Muscle of back (tissue), 13 donors: ENCODE measurements at places on chromosomes 16 and 17.

DNA sequence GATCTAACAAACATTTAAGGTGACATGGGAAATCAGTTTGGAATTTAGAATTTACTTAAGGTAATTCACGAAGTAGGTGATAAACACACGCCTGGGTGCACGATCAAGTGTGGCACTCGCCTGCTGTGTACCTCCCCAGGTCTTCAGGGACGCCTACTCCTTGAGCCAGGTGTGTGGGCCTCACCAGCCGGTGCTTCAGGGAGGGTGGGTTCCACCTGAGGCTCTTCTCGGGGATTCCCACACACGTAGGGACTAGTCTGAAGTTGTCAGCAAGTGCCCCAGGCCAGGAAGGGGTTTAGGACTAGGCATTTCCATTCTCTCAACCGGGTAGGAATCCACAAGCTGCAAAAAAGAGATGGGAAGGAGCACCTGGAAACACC is 9.8 kb upstream of the NAT9 start:
- DNase-seq: no peak

- DNase-seq: no peak
These were observed at the start of gene CCL1 for GRCh38 chr17:34363183-34363661. CCL1 (minus strand) TSS chr17:34363233; CDS start chr17:34363161, 72 bp downstream.

DNA sequence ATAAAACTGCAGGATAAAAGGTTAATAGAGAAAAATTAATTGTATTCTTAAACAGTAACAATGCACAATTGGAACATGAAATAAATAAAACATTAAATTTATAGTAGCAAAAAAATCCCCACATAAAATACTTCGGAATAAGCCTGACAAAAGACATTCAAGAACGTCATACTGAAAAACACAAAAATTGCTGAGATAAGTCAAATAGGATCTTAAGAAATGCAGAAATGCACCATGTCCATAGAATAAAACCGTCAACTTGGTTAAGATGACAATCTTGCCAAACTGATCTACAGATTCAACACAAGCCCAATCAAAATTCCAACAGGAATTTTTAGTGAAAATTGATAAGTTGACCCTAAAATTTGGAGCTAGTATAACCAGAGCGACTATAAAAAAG is 76.6 kb downstream of the TBC1D16 start:
- no peak for DNase-seq

GRCh38 chr16:4316864-4317531 is 1.1 kb downstream of the GLIS2 start:
- no peak for DNase-seq

- no peak for DNase-seq
These were observed 11.2 kb downstream of the CBFB start for GRCh38 chr16:67040166-67040565.

DNA sequence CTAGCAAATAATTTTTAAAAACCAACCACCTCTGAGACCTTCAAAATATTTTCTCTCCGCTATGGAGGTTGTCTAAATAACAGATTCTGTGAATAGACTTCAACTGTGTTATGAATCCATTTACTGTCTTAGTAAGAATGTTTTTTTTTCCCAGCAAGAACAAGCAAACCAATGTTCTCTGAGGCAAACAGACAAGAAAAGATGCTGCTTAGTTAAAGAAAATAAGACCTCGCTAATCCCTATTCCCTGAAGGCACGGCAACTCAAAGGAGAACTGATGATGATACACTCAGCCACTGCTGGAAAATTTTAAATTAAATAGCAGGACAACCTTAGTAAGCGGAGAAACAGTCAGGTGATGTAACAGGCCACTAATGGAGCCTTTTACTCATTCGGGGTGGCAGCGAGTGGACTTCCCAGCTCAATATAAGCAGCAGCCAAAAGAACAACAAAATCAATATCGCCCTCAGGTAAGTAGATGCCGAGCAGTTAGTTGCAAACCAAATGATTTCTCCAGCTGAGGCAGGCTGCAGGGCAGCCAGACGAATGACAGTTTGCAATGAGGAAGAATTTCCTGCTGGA is 81.8 kb downstream of the CPPED1 start:
- peak; percentile 2 for DNase-seq

DNA sequence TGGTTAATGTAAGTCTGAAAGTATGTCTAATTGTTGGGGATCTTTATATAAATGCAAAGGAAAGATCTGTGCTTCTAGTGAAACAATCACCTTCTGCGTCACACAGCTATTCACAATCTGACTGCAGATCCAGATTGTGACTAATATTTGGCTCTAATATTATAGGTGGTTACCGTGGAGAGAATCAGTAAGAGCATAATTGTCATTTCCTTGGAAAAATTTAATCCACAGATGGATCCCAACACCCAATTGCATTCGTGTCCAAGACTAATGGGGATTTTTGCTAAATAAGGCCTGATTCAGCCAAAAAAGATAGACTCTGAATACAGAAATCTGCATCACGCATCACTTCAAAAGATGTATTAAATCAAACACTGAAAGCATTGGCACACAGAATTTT is 2.7 kb upstream of the KCNJ2 start:
- DNase-seq: no peak

GRCh38 chr17:53823341-53824050 is 769 bp downstream of the KIF2B start:
- DNase-seq: no peak

GRCh38 chr17:73943416-73944110 is 259.9 kb upstream of the RPL38 start:
- DNase-seq: peak; percentile 19

DNA sequence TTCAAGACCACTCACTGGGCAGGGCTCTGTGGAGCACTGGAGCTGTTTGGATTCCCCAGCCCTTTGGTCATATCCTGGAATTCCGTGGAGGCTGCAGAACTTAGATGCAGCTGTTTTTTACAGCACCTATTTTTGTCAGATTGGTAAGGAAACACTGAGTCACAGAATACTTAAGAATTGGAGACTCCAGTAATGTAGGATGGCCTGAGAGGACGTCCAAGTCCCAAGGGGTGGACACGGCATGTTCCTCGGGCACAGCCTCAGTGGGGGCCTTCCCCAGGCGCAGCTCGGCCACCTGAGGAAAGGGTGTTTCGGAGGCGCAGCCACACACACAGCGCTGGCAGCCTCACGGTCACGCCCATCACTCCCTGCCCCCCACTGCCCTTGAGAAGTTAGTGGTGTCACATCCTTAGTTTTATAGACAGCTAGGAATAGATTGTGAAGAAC is 14.8 kb downstream of the PLD6 start:
- no peak for DNase-seq

DNA sequence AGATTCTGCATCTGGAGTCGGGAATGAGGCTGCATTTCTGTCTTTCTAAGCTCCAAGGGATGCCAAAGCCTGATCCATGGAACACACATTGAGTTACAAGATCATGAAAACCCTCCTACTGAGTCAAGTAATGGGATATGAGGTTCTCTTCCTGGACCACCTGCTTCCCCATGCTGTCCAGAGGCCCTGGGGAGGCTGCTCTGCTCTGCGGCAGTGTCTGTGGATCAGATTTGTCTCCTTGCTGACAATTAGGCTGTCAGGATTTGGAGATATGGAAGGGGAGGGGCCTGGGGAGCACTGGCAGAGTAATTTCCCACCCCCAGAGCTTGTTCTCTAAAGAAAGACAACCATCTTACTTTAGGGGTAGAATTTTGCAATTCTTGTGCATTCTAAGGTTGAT is 33.0 kb downstream of the C16orf95 start:
- no peak for DNase-seq

DNA sequence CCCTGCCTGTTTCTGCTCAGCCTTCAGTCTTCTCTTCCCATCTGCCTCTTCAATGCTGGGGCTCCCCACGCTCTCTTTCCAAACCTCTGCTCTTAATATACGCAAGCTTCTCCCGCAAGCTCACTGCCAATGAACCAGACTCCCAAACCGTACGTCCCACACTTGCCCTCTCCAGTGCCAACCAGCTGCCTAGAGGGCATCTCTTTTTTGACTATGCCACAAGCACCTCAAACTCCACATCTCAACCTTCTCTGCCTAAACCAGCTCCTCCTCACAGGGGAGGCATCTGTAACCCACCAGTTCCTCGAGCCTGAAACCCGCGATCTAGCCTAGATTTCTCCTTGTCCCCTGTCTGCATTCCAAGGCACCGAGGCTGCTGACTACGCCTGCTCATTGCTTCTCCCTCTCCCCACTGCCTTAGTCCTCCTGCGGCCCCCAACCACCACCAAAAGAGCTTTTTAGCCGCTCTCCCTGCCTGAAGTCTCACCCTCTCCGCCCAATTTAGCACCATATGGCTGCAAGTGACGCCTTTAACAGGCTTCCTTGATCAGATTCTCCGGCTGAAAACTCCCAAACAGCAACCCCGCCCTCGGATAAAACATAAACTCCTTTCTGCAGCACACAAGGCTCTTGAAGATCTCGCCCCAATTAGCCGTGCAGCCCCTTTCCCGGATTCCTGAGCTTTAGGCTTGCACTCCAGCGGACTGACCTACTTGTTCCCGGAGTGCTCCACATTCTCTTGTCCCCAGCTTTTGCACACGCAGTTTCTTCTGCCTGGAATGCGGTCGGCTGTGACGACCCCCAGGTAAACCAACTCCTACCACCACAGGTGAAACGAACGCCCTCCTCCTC is 1.5 kb downstream of the GGA2 start:
- DNase-seq: peak; percentile 28

- DNase-seq: no peak
These were observed 65.7 kb upstream of the LRRC37A3 start for GRCh38 chr17:64984851-64985521.

- no peak for DNase-seq
These were observed 430 bp downstream of the HAPSTR1 start for GRCh38 chr16:9091867-9092281.

- DNase-seq: no peak
These were observed 335.2 kb downstream of the SEC14L1 start for GRCh38 chr17:77476006-77476405.

DNA sequence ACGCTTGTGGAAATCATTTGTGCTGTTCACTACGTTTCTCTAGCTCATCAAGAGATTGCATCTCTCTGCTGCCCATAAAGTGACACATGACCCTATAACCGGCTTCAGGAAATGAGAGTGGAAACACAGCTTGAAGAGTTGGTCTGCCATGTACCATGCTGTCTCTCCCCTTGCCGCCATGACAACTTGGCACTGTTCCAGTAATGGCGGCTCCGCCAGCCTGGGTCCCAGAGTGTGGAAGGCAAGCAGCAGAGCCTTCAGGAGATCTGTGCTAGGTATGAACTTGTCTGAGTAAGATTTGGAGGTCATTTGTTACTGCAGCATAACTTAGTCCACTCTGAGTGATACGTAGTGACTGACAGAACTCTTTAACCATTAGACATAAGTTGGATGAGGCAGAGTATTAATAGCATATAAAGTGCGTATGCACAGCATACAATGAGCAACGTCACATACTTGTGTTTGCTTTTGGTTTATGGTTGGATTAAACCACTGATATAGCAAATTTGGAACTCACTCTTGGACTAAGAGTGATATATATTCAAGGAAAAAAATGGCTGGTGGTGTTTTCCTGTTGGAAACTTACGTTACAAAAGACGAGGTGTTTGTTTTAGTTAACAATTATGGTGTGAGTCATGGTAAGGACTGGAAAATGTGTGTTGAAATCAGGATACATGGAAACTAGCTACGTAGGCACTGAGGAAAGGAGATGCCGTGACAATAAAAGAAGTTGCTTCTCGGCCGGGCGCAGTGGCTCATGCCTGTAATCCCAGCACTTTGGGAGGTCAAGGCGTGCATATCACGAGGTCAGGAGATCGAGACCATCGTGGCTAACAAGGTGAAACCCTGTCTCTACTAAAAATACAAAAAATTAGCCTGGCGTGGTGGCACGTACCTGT is 24.4 kb upstream of the PMP22 start:
- DNase-seq: peak; percentile 18

- DNase-seq: no peak
These were observed 228.2 kb upstream of the GSE1 start for GRCh38 chr16:85384833-85385462.

GRCh38 chr17:12053552-12053951 is 32.9 kb downstream of the MAP2K4 start:
- no peak for DNase-seq

DNA sequence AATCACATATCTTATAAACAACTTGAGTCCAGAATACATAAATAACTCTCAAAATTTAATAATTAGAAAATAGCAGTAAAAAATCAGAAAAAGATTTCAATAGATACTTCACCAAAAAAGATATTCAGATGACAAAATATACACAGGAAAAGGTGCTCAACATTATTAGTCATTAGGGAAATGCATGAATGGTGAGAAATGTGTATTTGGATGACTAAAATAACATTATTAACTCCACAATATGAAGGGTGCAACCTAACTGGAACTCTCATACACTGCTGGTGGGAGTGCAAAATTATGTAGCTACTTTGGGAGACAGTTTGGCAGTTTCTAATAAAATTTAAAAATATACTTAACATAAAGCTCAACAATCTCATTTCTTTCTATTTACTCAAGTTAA is 262.3 kb upstream of the AXIN2 start:
- no peak for DNase-seq

GRCh38 chr17:37256627-37257026 is 119.2 kb upstream of the C17orf78 start:
- no peak for DNase-seq

GRCh38 chr17:43467981-43468581 is 15.7 kb upstream of the DHX8 start:
- peak; percentile 62 for DNase-seq

- no peak for DNase-seq
These were observed 120.9 kb upstream of the CPHXL start for GRCh38 chr16:75847172-75847571.

DNA sequence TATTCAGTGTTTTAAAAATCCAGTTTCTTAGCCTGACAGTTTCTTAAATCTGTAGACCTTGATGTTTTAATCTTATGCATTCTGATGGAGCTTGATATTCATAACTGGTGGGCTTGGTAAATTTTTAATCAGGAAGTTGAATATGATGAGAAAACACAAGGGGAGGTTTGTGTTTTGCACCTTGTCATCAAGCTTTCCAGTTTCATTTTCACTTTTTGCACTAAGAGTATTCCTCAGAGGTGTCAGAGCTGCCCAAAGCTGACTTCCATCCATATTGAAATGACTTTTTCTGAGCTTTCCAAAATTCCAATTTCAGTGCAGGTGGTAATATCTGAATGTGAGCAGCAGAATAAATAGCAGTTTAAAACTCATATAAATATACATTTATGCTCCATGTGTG is 555.0 kb upstream of the RBFOX1 start:
- DNase-seq: no peak

DNA sequence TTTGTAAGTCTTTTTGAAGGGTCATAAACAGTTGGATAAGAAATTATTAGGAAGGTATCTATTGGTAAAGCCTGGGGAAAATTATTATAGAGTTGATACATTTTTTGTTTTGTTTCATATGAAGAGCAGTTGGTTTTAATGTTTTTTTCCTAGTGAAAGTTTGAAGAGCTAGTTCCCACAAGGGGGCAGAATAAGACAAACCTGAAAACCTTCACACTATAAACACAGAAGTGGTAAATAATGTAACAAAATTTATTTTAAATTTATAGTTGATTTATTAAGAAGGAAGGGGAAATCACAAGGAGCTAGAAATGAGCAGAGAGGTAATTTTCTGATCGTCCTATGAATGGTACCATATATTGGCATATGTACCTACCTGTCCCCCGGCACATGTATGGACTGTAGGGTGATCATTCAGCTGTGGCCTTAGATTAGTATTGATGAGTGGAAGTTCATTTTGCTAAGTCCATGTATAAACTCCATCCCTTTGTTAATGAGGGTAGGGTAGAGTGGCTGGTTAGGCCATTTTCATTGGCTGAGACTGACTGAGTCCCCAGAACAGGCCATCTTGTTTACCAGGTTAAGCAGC is 116.3 kb downstream of the TANC2 start:
- DNase-seq: no peak
